HT1080 (cell line): ENCODE measurements at places on chromosomes 6 and 20. TPM values are rescaled to one million over a fixed set of nuclear protein-coding genes. Genes with fewer than 3 reads are reported as not detected.

Gene EYS
- 0.20 and 0.87 TPM in 2 replicates for total RNA-seq

Gene MAP7
- 1.7 and 2.1 TPM in 2 replicates for total RNA-seq

Gene ETV7
- total RNA-seq = not detected in 2 replicates

Gene IL20RA
- total RNA-seq = not detected in 2 replicates

- DNase-seq = no peak
Measured at GRCh38 chr20:61948586-61949362, 116.9 kb downstream of the TAF4 start.

DNA sequence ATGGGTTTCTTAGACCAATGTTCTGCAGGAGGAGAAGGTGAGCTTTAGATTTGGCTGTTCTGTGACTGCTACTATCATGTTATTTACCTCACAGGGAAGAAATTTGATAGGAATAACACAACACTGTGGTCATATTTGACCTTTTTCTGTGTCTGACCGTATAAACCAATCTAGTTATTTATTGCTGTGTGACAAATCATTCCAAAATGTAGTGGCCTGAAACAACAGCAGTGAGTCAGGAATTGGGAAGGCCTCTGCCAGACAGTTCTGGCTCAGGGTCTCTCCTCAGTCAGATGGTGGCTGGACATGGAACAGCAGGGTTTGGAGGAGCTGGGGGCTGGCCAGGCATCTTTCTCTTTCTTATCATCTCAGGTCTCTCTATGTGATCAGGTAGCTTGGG is 33.0 kb downstream of the RIPOR2 start:
- DNase-seq = peak; percentile 50

- DNase-seq = peak; percentile 93
Measured at GRCh38 chr6:153167061-153167891, 36.2 kb upstream of the RGS17 start.

DNA sequence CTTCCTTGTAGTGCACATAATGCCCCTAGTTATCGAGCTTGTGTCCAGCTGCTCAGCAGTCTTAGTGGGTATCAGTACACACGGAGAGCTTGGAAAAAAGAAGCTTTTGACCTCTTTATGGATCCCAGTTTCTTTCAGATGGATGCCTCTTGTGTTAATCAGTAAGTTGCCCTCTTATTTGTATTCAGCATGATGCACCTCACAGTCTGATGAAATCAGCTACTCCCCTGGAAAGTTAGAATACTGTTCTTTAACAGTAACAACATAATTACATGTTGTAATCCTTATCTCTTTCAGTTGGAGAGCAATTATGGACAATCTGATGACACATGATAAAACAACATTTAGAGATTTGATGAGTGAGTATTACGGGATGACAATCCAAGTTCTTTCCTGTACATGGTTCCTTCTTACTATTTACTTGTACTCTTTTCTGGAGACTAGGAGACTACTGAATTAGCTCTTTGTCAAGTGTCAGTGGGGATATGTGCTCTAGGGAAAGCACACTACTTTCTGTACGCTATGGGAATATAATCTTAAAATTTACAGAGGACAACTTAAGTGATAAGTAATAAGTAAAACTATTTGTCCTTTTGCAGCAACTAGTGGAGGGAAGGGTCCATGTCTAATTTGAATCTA is 39.1 kb downstream of the PGM3 start:
- no peak for DNase-seq

DNA sequence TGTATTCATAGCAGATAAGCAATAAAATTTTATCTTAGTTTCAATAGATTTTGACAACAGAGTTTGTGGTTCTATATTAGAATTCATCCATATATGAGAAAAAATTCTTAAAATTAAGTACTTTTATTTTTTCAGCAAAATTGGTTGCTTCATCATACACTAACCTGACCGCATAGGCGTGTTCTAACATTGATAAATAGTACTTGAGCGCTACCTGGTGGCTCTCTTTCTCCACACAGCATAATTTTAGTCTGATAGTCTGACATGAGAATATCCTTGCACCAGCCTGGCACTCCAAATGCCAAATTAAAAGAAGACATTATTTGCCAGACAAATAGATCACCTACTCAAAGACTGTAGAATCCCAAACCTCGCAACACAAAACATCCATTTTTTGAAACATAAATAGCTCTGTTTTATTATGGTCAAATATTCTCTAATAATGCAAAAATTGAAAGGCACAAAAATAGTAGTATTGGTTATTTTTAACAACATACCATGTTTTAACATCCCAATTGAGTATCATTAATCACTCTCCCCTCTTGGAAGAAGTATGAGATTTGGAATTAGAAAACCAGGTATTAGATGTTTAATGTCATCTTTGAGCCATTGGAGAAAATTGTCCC is 33.0 kb upstream of the FILIP1 start:
- DNase-seq = peak; percentile 47

DNA sequence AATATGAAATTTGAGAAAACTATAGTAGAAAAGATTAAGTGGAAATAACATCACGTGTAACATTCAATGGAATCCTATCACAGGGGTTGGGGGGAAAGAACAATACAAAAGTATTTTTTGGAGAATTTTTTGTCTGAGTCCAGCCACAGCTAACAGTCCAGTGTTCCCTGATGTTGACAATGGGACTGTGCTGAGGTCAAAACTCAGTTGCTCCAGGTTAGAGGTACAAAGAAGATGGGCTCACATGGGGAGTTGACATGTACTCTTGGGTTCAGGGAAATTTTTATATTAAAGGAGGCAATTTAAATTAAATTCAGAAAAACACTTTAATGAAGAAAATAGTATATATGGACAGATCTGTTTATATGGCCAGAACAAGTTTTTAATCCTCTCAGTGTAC is 995 bp downstream of the MYCT1 start:
- no peak for DNase-seq

DNA sequence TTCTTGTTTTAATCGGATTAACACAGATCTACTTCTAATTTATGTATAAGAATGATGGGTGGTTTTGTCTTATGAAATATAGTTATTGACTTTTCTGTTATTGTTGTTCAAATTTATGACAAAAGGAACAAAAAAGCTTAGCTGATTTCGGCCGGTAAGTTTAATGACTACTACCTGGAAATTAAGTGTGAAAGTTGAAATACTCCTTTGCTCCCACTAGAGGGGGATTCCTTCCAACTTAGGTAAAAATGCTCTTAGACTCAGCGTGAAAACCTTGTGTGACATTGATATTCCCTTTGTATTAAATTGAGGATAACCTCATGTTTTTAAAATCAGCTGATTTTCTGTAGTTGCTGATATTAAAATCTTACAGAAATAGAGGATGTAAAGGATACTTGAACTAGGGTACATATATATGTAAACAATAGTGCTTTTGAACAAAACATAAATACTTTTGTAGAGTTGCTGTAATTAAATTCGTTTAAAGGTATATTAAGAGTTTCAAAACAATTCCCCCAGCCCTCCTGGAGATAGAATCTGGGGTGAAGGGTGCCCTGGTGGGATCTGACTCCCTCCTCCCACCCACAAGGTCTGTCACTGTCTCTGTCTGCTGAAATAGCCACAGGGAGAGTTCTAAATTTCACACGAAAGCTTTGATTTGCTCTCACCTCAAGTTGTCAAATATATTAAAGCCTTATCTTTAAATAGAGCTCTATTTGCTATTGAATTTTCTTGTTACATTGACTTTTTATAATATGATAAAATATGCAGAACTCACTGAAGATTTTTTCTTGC is 257.5 kb downstream of the ARID1B start:
- peak; percentile 59 for DNase-seq

DNA sequence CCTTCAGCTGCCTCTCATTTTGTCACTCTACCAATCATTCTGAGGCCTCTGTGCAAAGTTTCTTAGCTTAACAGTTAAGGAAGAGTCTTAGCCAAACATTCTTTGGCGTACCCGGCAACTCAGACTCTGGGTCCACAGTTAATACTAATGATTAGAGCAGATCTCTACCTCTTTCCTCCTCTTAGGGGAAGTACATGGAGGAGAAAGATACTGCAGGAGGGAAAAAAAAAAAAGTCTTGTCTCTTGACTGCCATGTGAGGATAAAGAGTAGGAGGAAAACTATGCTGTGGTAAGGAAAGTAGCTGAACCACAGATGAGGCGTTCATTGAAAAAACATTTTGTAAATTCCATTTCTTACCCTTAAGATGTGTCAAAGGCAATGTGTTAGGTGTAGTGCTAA is 44.0 kb upstream of the MARCKS start:
- peak; percentile 56 for DNase-seq

GRCh38 chr6:16338577-16339264 is 100.3 kb downstream of the GMPR start:
- DNase-seq = peak; percentile 98

- DNase-seq = no peak
Measured at GRCh38 chr20:16124491-16124890, 448.8 kb downstream of the KIF16B start.

DNA sequence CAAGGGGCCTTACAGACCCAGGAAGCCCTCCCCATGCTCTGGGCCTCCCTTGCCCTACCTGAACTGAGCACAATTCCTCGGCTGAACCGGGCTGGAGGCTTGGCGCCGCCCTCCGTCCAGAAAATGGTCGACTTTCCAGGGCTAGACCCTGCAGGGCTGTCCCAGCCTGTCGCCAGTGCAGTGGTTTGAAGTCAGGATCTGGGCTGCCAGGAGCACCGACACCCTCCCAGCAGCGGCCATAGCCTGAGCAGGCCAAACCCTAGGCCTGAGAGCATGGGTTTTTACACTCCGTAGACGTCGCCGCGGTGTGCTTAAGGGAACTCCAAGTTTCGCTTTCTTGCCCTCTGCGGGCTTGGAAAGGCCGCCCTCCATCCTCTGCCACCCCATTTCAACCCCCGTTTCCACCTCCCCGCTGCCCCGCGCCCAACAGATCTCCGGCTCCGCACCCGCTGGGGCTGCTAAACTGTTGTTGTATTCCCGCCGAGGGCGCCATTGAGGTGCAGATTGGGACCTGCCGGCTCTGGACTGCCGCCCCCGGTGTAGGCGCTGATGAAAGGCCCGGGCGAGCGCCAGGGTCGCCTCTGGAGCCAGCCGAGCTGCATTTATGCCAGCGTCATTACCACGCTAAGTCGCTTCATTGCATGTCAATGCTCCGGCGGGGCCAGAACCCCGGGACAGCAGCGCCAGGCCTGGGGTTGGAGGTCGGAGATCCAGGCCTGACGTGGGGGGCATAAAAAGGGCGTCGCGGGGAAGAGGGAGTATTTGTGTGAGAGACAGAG is 2.2 kb upstream of the TFAP2A start:
- DNase-seq = no peak

DNA sequence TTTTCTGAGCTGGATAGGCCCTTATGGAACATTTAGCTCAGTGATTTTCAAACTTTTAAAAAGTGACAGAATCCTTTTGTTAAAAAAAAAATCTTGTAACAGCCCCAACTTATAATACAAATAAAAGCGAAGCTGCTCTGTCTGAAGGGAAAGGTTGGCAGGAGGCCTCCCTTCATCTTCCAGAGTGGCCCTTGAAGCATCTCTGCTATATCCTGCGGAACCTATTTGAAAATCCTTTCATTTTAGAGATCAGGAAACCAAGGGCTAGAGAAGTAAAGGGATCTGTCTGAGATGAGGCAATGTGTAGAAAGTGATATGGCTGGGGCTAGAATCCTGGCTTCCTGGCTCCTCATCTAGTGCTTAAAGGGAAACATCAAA is 107.8 kb downstream of the UBE3D start:
- DNase-seq = no peak

- no peak for DNase-seq
Measured at GRCh38 chr6:78089531-78089930, 436.7 kb downstream of the MEI4 start.

DNA sequence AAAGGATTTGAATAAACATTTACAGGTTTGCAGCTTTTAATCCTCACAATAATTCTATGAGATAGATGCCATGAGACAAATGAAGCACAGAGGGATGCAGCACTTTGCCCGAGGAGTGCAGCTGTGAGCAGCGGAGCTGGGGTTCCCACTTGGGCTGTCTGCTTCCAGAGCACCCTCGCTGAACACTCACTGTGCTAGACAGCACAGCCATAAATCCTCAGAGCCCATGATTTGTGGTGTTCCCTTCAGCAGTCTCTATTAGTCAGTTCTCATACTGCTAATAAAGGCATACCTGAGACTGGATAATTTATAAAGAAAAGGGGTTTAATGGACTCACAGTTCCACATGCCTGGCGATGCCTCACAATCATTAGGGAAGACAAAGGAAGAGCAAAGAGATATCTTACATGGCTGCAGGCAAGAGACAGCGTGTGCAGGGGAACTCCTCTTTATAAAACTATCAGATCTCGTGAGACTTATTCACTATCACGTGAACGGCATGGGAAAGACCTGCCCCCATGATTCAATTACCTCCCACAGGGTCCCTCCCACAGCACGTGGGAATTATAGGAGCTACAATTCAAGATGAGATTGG is 25.3 kb upstream of the CTAGE9 start:
- no peak for DNase-seq

DNA sequence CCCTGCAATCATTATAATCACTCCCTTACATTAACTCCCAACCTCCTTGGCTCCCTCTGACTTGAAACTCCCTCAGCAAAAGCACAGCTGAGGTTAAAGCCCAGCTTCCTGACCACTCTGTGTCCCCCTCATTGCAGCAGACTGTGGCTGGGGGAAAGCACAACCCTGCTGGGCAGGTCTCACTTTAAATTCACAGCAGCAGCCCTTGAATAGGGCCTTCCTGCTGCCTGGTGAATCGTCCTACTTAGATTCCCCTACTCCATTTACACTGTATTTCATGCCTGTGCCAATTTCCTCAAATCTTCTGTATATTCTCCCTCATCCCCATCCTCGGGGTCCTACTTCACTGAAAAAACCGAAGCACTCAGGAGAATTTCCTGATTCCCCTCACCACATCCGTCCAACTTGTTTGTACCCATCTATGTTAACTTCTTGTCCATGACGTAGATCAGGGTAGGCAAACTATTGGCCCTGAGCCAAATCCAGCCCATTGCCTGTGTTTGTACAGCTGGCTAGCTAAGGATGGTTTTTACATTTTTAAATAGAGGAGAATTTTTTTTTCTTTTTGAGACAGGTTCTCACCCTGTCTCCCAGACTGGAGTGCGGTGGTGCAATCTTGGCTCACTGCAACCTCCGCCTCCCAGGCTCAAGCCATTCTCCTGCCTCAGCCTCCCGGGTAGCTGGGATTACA is 31.5 kb upstream of the GCM1 start:
- peak; percentile 18 for DNase-seq

GRCh38 chr20:23007886-23008655 is 27.0 kb upstream of the SSTR4 start:
- no peak for DNase-seq

DNA sequence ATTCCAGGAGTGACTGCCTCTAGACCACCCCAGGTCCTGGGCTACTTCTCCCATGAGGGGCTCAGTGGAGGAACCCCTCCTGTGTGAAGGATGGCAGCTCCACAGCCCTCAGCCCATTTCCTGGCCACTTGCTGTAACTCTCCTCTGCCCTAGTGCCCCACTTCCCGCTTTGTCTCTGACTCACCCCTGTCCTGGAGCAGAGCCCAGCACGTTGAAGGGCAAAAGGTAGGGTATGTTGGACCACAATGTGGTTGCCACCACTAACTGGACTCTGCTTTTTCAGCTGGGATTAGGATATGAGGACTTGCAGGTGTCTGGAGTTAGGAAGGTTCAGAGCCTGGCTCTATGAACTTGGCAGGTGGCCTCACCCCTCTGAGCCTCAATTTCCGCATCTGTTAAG is 2.4 kb downstream of the MYBL2 start:
- DNase-seq = peak; percentile 87
